Activated naive CD8-positive, alpha-beta T cell treated with anti-CD3 and anti-CD28 coated beads for 36 hours (primary cell): ENCODE measurements at places on chromosomes 13 and 19.

- peak overlapping the region; percentile 54 for H3K27ac ChIP-seq
- DNase-seq = peak; percentile 69
- peaks cover 24% of the 10 kb centered on the region for H3K36me3 ChIP-seq
- peak overlapping the region; percentile 53 for H3K4me3 ChIP-seq
- H3K27me3 ChIP-seq = peaks cover 17% of the 10 kb centered on the region
Observed at GRCh38 chr19:35755550-35756376, 1.1 kb downstream of the HSPB6 start.

DNA sequence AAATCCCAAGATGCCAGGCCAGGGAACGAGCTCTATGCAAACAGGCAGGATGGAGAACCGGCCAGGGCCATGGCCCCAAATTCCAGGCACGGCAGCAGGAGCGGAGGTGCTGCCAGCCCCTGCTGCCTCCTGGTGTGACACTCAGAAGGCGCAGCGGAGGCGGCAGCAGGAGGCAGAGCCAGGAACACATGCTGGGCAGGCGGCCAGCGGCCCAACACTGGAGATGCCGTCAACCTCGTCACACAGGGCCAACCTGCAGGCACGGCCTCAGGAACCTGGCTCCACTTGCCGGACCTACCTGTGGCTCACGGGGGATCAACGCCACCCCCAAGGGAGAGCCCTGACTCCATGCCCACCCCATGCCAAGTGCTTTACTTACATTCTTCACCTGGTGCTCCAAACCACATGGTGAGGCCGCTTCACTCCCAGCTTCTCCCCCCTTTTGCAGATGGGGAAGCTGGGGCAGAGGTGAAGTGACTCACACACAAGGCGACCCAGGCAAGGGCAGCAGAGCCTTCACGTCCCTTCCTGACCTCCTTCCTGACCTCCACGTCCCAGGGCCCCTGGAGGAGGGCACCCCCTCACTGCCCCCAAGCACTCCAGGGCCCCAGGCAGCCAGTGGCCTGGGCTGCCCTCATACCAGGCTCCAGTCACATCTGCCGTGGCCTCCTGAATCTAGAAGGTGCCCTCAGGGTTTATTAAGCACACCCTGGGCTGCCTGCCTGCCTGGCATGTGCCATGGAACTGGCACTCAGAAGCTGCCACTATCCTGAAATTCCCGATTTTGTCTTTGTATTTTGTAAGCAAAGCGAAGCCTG is 43.5 kb downstream of the GGACT start:
- no peak for DNase-seq
- peaks cover 4% of the 10 kb centered on the region for H3K4me1 ChIP-seq

GRCh38 chr13:72726726-72727416 is 558 bp downstream of the MZT1 start:
- no peaks in the 10 kb centered on the region for H3K27me3 ChIP-seq
- peak overlapping the region; percentile 94 for H3K4me3 ChIP-seq
- DNase-seq = peak; percentile 54
- H3K36me3 ChIP-seq = peaks cover 39% of the 10 kb centered on the region
- peak overlapping the region; percentile 84 for H3K27ac ChIP-seq

DNA sequence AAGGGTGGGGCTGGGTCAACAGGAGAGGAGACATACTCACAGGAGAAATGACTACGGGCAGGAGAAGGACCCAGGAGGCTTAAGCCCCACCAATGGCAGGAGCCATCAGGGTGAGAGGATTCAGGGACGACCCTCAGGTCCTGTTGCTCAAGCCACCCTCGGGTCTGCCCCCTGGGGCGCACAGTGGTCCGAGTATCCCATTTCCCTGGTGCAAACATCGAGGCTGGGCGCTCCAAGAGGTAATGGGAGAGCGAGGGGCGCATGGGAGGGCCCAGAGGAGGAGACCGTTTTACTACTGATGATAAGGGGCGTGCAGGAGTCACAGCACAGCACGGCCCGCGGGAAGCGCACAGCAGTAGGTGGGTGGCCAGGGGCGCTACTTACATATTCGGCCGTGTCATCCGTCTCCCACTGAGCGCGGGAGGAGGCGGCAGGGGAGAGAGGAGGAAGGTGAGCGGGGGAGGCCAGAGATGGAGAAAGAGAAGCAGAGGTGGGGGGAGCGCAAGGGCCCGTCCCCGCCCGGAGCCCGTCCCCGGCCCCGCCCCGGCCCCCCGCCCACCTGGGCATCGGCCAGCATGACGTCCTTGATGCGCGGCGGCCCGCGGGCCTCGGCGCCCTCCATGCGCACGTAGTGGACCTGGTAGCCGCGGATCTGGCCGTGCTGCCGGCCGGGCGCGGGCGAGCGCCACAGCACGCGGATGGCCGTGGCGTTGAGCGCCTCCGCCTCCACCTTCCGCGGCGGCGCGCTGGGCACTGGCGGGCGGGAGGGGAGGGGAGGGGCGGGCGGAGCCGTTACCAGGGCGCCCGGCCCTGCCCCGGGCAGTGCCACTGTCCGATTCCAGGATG is 111.5 kb downstream of the PTPRS start:
- peak overlapping the region; percentile 63 for H3K4me3 ChIP-seq
- peaks cover 20% of the 10 kb centered on the region for H3K27me3 ChIP-seq
- no peaks in the 10 kb centered on the region for H3K36me3 ChIP-seq
- H3K4me1 ChIP-seq = no peaks in the 10 kb centered on the region
- H3K27ac ChIP-seq = no peak overlapping the region

GRCh38 chr19:34734537-34735103 is 577 bp downstream of the ZNF181 start:
- H3K36me3 ChIP-seq = peaks cover 43% of the 10 kb centered on the region
- peak overlapping the region; percentile 95 for H3K4me3 ChIP-seq
- peak overlapping the region; percentile 99 for H3K27ac ChIP-seq
- peaks cover 19% of the 10 kb centered on the region for H3K4me1 ChIP-seq
- no peak for DNase-seq
- no peaks in the 10 kb centered on the region for H3K27me3 ChIP-seq

DNA sequence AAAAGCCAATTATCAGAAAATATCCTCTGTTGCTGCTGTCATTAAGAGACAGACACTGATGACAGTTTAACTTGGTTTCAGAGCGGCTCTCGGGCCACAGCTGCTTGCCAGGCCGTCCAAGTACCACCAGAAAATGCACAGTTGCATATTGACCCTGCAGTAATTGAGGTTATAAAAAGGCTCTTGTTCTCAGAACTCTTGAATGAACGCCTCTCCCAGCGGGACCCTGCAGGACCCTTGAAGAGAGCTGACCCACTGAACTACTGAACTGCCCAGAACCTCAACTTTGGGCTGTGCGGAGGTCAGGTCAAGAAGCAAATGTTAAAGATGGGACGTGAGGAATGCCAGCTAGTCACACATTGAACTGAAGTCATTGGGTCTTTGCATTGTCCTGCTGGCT is 1559.0 kb upstream of the SLC10A2 start:
- H3K27ac ChIP-seq = no peak overlapping the region
- H3K4me1 ChIP-seq = no peaks in the 10 kb centered on the region
- H3K27me3 ChIP-seq = no peaks in the 10 kb centered on the region
- no peak overlapping the region for H3K4me3 ChIP-seq
- no peaks in the 10 kb centered on the region for H3K36me3 ChIP-seq
